ENCODE measurements at places on chromosomes 5 and 9.

GRCh38 chr9:27280860-27281259 is 16.1 kb downstream of the EQTN start:
- no peak for DNase-seq

DNA sequence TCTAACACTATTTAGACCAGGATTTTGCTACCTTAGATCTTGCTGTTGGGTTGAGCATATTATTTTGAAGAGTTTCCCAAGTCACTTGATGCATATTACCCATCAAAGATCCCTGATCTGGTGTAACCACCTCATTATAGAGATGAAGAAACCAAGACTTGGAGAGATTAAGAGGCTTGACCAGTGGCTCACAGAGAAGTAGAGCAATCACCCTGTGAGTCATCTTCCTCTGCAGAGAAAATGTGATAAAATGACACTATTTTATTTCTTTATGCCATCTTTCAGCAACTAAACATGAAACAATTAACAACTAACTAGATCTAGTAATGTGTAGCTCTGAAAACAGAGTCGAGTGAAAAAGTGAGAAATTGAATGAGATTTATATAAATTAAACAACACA is 76.1 kb downstream of the KIF4B start:
- DNase-seq = no peak

DNA sequence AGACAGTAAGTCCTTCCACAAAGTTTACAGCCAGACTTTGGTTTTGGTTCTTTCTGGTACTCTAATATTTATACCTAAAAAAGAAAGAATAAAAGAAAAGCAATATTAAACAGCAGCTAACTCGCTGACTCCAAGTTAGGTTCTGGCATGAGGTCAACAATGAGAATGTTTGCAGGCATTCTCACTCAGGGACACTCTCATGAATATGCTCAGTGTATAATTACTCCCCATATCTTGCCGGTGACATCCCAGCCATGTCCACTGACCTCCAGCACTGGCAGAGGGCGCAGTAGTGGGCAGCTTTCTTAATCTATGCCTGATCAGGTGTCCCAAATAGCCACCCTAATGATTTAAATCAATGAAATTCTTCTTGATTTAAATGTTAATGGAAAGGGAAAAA is 151.5 kb downstream of the BNC2 start:
- DNase-seq = no peak

DNA sequence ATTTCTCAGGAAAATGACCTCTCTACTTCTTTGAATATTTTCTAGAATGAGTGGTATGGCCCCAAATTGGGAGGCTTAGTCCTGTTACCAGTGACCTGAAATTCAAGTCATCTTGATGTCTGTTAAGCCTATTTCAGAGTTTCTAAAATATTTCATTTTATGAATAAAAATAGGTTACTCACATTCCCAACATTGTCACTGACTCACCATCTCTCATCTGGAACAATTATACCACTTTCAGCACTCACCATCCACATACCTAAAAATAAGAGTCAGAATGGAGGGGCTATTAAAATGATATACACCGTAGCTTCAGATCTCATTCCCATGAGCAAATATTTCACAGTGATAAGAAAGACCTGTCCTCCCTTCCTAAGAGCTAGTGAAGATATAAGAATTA is 71.8 kb downstream of the KIAA1958 start:
- DNase-seq = no peak

DNA sequence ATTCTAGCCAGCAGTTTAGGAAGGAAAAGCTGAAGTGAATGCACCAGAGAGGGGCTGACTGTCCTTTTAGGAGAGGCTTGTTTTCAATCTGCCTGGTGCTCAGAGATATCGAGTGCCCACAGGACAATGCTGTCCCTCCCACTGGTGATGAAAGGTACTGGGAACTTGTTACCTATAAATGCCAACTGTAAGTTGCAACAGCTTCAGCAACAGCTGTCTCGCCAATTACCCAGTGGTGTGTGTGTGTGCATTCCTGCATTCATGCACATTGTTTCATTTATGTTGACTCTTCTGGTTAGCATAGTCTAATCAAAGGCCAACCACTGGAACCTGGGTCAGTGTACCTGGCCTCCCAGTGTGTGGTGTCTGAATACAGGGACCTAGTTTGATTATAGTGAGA is 161.1 kb downstream of the CSNK1G3 start:
- DNase-seq = no peak

- DNase-seq = no peak
These were observed 84.7 kb downstream of the ZNF618 start for GRCh38 chr9:113960768-113961167.

DNA sequence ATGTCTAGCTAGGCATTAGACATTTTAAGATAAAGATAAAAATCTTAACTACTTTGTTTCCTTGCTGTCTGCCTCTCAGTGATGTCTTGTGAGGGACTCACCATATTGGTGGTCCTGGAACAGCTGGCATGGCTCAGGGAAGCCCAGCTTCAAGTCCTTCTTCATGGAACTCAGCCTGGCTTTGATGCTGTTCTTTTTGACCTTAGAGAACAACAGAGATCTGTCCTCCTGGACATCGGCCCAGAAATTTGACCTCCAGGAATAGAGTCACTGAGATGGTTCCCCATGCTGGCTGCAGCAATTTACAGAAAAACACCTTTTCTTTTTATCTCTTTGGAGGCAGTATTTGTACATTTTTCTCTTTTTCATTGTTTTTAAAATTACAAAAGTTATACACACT is 235.5 kb upstream of the WWC1 start:
- DNase-seq = no peak

GRCh38 chr5:149063896-149064478 is 1.1 kb upstream of the SH3TC2 start:
- no peak for DNase-seq

- DNase-seq = no peak
These were observed 148.7 kb upstream of the SLC1A3 start for GRCh38 chr5:36457511-36458270.

- DNase-seq = no peak
These were observed 151.8 kb upstream of the RAD23B start for GRCh38 chr9:107131108-107131799.

- DNase-seq = no peak
These were observed 68.8 kb downstream of the ELL2 start for GRCh38 chr5:95892784-95893354.

DNA sequence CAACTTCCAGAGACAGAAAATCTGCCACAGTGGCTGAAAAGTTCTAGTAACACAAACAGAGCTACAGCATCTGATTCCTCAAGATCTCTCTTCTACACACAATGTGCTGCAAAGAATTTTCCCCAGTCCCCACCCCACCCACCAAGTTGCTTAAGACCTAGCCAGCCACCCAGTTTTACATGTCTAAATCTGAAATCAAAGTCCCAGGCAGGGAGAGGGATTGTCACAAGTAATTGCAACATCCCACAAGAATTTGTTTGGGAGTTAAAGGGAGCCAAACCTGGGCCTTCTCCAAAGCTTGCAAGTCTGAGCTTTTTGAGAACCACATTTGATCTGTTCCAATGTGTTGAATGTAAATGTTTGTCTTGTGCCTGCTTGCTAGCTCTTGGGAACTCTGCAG is 15.5 kb downstream of the IGIP start:
- DNase-seq = no peak

DNA sequence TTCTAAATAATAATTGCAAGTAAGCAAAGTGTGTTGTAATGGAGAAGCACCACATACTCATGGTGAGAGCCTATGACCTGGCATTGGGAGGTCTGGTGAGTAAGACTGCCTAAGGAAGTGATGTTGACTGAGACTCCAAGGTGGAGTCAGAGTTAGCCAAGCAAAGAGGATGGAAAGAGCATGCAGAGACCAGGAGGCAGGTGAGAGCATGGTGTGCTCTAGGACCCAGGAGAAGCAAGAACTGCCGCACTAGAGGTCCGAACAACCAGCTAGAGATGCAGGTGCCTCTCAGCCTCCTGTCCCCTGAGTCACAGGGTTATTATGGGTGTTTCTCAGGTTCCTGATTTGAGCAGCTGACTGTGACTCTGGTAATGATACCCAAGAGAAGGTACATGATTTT is 27.3 kb downstream of the ANP32B start:
- no peak for DNase-seq

DNA sequence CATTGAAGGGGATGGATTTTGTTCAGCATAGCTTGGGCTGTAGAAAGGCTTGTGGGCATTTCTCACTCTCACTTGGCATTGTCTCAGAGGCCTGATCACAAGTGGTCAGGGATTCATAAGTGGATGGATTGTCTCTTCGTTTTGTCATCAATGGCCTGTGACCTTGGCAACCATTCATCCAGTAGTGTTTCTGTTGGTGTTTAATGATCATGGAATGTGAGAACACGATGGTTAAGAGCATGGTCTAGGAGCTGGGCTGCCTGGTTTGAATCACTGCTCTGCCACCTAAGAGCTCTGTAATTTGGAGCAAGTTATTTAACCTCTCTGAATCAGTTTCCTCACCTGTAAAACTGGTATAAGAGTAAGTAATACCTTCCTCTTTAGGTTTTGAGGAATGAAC is 430.1 kb upstream of the MEF2C start:
- DNase-seq = no peak

- DNase-seq = no peak
These were observed 814 bp downstream of the KIF12 start for GRCh38 chr9:114098021-114098935.

DNA sequence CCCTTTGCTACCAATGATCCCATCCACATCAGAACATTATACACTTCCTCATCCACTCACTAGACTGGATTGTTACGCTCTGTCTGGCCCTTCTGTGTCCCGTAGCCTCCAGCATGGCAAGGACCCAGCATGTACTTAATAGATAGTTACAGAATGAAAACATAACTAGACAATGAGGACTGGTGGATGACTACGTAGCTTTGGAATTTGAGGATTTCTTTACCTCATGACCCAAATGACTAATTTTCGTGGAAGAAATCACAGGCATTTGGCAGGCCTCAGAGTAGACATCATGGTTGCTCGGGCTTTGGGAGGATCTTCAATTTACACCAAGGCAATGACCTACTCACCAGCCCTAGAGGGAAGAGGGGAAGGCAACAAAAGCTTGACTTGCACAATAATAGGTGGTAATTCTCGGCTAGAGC is 299.8 kb downstream of the TLE1 start:
- no peak for DNase-seq

DNA sequence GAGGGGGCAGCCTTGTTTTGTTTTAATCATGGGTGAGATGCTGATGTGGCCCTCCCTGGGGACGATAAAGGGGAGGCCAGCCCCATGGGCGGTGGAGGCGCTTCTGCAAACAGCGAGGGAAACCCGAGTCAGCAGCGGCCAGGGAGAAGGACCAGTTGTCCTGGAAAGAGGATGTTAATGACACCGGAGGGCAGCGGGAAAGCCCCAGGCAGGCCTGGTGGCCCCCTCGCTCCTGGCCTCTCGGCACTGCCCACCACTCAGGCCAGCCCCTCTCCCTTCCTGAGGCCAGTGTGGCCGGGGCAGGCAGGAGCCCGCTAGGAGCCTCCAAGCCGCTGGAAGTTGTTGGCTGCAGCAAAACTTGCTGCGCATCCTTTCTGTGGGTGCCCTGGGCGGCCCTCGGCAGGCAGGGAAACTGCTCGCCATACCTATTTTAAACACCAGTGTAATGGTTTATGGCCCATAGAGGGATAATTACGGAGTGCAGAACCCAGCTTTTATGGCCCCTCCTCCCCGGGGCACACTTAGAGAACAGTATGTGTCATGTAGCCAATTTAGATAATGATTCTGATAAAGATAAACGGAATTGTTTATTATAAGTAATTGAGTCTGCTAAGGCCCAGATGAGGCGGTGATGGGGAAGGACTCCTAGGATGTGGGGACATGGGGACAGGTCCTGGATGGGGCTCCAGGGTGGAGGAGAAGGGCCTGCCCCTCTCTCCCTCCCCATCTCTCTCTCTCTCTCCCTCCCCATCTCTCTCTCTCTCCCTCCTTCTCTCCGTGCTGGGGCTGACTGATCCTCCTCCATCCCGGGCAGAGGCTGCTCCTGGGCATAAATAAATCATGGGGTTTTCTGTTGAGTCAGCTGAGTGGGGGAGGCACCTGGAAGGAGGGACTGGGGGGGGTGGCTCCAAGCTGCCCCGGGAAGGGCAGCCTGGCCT is 36.9 kb downstream of the LMX1B start:
- DNase-seq = no peak

- no peak for DNase-seq
These were observed 297.7 kb upstream of the WWC1 start for GRCh38 chr5:167993771-167994170.

- no peak for DNase-seq
These were observed 27.8 kb downstream of the RECK start for GRCh38 chr9:36064448-36065037.

DNA sequence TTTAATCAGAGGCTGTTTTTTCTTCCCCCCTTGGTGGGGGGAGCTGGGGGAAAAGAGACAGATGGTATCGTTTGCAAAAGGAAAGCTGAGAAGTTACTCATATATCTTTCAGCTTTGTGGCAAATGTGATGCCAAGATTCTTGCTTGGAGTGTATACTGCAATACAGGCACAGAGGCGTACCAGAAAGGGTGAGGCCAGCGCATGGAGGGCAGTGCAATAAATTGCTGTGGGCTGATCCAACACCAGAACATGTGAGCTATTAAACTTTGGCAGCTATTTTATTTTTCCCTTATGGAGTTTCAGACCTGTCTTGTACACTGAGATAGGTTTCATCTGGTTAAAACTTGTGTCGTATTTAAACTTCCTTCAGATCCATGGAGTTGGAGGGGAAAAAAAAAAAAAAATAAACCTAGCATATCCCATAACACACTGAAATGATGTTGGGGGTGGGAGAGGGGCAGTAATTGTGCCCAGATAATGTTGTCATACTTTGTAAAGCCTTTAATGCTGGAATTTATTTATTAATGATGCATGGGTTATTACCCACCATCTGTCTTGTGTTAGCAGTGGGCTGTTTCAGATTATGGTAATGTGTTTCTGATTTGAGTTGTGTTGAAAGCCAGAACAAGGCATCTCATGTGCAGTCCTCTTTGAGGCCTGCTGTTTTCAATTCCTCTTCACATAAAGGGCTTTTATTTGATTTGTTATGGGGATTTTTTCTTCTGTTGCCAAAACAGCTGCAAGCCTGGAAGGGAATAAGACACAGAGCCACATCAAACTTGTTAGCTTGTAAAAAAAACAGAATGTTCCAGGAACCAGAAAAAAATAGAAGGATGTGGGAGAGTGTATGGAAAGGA is 891.3 kb downstream of the TLE1 start:
- no peak for DNase-seq

DNA sequence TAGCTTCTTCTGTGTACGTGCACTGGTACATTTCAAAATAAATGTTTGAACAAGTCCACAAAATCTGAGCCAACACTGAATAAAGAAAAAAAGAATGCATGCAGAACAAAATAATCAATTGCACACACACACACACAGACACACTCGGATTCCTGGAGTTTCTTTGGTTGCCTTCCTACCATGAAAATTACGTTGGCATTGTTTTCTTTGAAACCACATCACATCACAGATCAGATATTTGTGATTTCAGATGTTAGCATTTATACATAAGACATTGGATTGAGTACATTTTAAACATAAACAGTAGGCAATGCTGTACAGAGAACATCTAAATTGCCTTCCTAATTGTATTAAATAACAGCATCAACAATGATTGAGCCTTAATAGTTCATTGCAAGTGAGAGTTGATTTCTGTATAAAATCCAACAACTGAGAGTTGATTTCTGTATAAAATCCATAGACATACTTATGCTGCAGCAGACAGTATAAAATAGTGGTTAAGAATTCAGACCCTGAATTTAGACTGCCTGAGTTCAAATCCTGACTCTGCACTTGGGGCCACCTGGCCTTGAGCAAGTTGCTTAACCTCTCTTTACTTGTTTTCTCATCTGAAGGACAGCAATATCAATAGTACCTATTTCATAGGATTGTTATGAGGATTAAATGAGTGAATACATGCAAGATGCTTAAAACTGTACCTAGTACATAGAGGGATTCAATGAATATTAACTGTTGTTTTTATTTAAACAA is 101.7 kb upstream of the IFNE start:
- no peak for DNase-seq

- no peak for DNase-seq
These were observed 617.9 kb downstream of the BNC2 start for GRCh38 chr9:16252616-16253015.
